ENCODE measurements at places on chromosomes 16 and 17. TPM values are rescaled to one million over a fixed set of nuclear protein-coding genes. Genes with fewer than 3 reads are reported as not detected.

CSF3 gene
- not detected for total RNA-seq

TPSAB1 gene
- total RNA-seq = not detected

GRCh38 chr16:88282564-88283395, 100.0 kb upstream of the ZNF469 start:
- H3K27me3 ChIP-seq = no peaks in the 10 kb centered on the region
- peaks cover 3% of the 10 kb centered on the region for H3K36me3 ChIP-seq
- H3K4me1 ChIP-seq = no peaks in the 10 kb centered on the region

- DNase-seq = no peak
- no peak overlapping the region for H3K4me3 ChIP-seq
- H3K36me3 ChIP-seq = no peaks in the 10 kb centered on the region
- H3K27ac ChIP-seq = no peak overlapping the region
- H3K4me1 ChIP-seq = peaks cover 15% of the 10 kb centered on the region
Measured at GRCh38 chr16:11634312-11634711, 33.9 kb upstream of the SNN start.
